ENCODE measurements at places on chromosomes 5 and 9.

- DNase-seq: no peak
Observed at GRCh38 chr5:138454121-138454520, 11.2 kb upstream of the EGR1 start.

- DNase-seq: no peak
Observed at GRCh38 chr9:87513880-87514535, 16.3 kb downstream of the DAPK1 start.

GRCh38 chr9:136170006-136170901 is 34.7 kb downstream of the LHX3 start:
- peak; percentile 44 for DNase-seq

- DNase-seq: no peak
Observed at GRCh38 chr5:141799507-141800167, 78.6 kb downstream of the PCDH1 start.

DNA sequence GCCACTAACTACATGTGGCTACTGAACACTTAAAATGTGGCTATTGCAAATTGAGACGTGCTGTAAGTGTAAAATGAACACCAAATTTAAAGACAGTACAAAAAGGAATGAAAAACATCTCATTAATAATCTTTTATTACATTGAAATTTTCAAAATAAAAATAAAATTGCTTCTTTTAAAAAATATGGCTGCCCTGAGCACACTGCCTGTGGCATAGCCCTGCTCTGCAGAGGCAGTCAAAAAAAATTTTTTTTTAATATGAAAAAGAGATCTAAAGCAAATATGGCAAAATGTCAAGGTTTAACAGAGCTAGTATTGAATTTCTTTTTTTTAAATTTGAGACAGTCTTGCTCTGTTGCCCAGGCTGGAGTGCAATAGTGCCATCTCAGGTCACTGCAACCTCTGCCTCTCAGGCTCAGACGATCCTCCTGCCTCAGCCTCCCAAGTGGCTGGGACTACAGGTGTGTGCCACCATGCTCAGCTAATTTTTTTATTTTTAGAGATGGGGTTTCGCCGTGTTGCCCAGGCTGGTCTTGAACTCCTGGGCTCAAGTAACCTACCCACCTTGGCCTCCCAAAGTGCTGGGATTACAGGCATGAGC is 25.6 kb downstream of the CARNMT1 start:
- no peak for DNase-seq

- no peak for DNase-seq
Observed at GRCh38 chr9:90929626-90930025, 128.0 kb downstream of the SYK start.

GRCh38 chr5:123180178-123180577 is 91.1 kb downstream of the PRDM6 start:
- no peak for DNase-seq

DNA sequence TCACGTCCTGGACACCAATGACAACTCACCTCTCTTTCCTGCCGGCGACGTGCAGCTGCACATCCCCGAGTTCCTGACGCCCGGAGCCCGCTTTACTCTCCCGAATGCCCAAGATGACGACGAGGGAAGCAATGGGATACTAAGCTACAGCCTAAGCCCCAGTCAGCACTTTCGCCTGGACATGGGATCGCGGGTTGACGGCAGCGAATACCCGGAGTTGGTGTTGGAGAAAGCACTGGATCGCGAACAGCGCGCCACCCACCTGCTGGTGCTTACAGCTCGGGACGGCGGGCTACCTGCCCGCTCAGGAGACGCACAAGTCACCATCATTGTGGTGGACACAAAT is 1.1 kb downstream of the PCDHAC1 start:
- no peak for DNase-seq

DNA sequence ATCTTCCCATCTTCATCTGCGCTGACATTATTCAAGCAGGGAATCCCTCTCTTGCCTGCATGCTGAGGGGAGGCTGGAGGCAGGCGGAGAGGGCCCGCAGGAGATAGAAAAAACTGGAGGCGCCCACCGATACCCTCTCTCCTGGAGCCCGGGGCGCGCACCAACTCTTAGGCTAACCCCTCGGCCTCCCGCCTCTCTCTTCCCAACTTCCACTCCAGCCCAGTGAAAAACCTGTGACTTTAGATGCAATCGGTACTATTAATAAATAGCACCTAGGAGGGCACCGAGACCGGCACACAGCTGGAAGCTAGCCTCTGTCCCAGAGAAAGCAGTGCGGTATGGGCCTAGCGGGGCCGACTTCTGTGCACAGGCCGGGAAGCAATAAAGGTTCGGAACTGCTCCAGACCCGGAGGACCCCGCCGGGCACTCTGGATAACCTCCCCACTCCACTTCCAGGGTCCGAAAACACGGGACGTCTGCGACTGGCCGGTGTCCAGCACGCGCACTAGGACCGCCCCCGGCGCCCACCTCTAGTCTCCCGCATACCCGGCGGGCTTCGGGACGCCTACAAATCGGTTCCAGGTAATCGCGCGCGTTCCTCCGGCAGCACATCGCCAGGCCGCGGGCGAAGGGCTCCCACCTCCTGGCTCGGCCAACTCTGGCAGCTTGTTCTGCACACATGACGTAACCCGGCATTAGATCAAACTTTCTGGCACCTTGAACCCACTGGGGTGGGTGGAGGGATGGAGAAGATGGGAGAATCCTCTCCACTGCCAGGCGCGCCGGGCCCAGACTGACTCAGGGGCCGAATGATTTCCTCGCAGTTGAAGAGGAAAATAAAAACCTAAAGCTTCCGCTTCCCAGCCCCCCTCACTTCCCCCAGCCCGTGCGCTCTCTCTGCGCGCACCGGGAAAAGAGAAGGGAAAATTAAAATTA is 1.4 kb downstream of the EFNA5 start:
- no peak for DNase-seq

GRCh38 chr9:132384376-132384775 is 22.3 kb downstream of the TTF1 start:
- DNase-seq: no peak

- DNase-seq: no peak
Observed at GRCh38 chr9:95947118-95947517, 71.6 kb downstream of the ERCC6L2 start.

GRCh38 chr5:44845777-44846176 is 37.0 kb downstream of the MRPS30 start:
- DNase-seq: no peak

GRCh38 chr9:14418941-14419937 is 105.3 kb upstream of the NFIB start:
- DNase-seq: no peak

- peak; percentile 81 for DNase-seq
Observed at GRCh38 chr9:120925535-120926396, 830 bp downstream of the TRAF1 start.

DNA sequence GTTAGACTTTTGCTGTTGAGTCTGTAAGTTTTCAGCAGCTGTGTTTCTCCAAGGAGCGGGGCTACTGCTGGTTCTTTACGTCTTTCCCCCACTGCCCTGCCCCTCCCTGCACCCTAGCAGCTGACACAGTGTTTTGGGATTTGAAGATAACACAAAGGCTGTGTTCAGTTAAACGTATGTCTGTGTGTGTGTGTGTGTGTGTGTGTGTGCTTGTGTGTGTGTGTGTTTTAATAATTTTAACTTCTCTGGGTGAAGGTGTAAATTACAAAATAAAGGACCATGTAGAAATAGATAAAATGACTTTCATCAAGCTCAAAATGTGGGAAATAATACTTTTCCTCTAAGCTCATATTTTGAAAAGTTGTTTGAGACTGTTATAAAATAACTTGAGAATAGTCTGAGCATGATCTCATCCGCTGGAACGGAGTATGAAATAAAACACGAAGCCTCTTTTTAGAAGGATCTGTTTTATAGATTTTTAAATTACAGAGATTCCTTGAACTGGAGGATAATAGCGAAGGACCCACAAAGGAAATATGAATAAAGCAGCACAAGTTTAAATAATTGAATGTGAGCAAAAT is 10.9 kb downstream of the ABL1 start:
- no peak for DNase-seq

- DNase-seq: no peak
Observed at GRCh38 chr9:4413856-4414255, 76.4 kb upstream of the SLC1A1 start.

DNA sequence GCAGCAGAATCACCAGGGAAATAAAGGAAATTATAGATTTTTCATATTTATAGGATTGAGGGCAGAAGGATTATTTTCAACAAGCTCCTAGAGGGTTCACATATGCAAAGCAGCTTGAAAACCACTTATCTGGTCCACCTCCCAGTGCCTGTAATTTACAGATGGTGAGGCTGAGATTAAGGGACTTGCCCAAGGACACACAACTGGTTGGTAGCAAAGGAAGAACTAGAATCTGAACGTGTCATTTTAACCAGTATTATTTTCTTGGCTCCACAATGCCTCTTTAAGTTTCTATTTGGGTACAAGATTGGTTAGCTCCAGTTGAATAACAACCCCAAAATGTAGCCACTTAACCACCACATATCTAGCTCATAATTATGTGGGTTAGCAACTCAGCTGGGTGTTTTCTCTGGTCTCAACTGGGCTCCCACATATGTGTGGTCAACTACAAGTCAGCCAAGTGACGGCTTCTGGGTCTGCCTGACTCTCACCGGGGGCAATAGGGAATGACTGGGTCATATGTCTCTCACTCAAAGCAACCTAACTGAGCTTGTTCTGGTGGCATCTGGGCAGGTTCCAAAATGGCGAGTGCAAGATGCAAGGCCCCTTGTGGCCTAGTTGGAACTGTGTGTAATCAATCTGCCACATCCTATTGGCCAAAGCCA is 127.7 kb downstream of the ZDHHC21 start:
- DNase-seq: no peak

DNA sequence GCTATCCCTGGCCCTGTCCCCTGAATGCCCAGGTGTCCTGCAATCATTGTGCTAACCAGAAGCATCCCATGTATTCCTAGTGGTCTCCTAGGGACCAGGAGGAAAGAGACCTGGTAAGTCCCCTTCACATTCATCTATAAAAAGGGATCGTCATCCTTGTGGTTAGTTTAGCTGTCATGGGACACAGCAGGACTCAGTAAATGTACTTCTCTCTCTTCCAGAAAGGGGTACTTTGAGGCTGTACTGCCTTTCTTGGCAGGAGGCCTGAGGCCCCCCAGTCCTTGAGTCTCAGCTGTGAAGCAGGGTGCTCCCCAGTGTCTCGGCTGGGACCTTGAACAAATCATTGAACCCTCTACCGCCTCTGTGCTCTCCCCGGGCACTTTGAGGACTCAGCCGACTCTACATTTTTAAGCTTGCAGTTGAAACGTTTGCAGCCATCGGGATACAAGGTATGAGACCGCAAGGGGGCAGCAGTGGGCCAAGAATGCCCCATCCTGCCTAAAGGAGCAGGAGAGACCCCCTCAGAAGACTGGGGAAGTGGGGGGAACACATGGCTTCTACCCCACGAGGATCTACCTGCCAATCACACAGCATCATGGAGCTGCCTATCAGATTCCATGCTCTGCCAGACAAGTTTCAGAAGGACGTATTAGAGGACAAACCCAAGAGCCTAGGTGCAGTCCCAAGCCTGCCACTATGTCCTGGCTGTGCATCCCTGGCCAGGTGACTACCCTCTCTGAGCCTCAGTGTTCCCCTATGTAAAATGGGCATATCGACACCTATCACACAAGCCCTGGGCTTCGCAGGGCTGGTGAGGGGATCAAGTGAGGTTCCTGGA is 2.4 kb upstream of the PHYKPL start:
- DNase-seq: peak; percentile 48

DNA sequence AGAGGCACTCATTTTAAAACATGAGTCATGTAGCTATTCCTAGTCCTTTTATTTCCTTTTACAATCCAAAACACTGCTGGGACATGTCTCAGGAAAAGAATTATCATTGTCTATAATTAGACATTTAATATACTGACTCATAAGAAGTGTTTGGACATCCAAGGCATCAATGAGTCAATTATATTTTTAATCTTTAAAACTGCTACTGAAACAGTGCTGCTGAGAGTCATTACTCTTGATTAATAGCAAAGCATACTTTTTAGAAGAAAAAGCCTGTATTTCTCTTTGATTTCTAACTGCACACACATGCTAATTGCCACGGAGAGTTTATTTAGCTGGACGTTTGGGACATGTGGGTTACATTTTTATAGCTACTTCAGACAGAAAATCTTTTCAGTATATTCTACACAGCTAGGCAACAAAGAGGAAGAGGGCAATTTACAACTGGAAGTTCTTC is 1249.0 kb upstream of the CDH18 start:
- DNase-seq: no peak

- DNase-seq: no peak
Observed at GRCh38 chr5:127684726-127685467, 18.3 kb upstream of the CCDC192 start.

DNA sequence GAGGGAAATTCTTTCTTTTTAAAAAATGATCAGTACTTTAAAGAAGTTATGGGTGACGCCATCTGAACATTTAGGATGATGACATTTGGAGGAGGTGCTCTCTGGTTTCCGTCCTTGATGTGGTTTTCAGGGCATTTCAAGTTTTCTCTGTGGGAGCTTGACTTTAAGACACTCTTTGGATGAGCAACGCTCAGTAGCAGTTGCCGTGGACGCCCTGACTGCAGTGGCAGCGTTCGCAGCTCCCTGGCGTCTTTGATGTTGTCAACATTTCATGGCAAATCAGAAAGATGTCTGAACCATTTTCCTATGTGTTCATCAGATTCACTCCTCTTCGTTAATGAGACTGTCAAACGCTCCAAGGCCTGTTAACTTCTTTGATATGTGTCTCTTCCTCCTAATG is 86.1 kb downstream of the ZNF354C start:
- DNase-seq: peak; percentile 46

DNA sequence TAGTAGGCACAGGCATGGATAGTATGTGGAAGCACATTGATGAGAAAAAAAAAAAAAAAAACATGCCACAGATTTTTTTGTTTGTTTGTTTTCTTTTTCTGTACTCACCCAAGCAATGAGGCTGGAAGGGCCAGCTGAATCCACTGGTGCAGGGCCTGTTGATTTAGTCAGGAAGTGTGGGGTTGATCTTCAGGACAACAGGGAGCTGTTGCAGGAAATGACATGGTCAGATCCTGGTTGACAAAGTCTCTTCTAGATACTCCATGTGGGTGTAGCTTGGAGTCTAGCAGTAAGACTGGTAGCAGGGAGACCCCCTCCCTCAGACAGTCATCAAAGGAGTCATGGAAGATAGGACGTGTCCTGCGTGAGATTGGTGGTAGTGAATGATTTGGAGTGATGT is 191.8 kb downstream of the PAPPA start:
- no peak for DNase-seq

GRCh38 chr9:95282332-95282731 is 35.2 kb downstream of the FANCC start:
- no peak for DNase-seq

- DNase-seq: no peak
Observed at GRCh38 chr5:157835041-157835440, 23.9 kb downstream of the CLINT1 start.

Measured in stimulated activated CD4-positive, alpha-beta T cell treated with anti-CD3 and anti-CD28 coated beads, Interleukin-15, amount 100 ng/mL, for 48 hours (primary cell).